ENCODE measurements at places on chromosomes 11 and 22.

GRCh38 chr11:127866109-127866508 lies 721.2 kb downstream of the ETS1 start:
- DNase-seq = no peak

DNA sequence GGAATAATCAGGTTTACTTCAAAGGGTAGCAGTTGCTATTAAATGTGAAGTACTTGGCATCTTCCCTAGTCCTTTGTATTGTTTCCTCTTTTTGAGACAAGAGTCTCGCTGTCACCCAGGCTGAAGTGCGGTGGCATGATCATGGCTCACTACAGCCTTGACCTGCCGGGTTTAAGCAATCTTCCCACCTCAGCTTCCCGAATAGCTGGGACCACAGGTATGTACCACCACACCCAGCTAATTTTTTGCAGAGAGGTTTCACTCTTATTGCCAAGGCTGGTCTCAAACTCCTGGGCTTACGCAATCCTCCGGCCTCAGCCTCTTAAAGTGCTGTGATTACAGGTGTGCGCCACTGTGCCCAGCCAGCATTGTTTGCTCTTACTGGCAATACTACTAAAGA lies 36.2 kb upstream of the RAPSN start:
- no peak for DNase-seq

DNA sequence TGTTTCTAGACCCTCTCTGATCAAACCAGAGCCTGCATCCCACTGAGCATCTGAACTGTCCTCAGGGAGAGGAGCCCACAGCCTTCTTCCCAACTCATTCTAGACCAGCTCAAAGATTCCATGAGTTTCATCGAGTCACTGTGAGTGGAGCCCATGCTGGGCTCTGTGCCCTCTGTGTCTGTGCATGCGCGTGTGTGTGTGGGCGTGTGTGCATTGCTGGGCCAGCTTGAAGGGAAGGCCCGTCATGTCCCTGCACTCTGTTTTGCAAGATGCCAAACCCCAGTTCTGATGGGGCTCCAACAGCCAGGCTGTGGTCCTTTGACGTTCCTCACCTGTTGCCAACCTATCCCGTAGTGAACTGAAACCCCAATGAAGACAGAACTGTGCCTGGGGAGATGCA lies 7.1 kb downstream of the MPEG1 start:
- no peak for DNase-seq

DNA sequence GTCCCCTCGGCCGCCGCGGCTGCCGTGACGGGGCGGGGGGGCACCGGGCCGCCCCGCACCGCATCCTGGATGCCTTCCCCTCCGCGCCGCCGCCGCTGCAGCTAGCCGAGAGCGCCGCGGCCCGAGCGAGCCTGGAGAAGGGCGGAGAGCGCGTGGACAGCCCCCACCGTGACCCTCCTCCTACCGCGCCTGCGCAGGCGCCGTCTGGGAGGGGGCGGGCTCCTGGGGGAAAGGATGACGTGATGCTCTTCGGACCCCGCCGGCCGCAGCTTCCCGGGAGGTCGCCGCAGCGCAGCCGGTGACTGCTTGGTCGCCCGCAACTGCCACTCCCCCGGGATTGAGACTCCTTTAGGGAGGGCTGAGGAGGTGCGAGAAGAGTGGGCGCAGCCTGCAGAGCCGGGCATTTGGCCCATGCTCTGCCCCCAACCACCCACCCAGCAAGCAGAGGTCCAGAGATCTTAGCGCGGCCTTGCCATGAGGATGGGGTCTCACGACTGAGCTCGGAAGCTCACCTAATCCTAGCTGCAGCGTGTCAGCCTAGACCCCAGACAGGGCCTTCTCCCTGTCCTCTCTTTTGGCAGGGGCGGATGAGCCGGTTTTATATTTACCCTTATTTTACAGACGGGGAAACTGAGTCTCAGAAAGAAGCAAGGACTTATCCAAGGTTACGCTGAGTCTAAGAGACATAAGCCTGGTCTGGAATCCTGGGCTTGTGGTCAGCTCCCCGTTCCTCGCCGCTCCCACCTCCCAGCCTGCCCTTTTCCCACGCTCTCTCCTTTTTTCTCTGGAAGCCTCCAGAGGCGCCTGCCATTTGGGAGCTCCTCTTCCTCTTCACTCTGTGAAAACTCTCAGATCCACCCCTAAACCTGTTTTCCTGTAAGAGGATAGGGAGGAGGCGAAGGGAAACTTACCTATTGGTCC lies at the start of gene DENND5A:
DENND5A (minus strand) TSS at position 140 of the 921 bp plus-strand sequence. CDS start 281 bp downstream, outside the sequence.
- DNase-seq = peak; percentile 39

GRCh38 chr22:37684803-37685615 lies 1.1 kb upstream of the NOL12 start:
- DNase-seq = no peak

DNA sequence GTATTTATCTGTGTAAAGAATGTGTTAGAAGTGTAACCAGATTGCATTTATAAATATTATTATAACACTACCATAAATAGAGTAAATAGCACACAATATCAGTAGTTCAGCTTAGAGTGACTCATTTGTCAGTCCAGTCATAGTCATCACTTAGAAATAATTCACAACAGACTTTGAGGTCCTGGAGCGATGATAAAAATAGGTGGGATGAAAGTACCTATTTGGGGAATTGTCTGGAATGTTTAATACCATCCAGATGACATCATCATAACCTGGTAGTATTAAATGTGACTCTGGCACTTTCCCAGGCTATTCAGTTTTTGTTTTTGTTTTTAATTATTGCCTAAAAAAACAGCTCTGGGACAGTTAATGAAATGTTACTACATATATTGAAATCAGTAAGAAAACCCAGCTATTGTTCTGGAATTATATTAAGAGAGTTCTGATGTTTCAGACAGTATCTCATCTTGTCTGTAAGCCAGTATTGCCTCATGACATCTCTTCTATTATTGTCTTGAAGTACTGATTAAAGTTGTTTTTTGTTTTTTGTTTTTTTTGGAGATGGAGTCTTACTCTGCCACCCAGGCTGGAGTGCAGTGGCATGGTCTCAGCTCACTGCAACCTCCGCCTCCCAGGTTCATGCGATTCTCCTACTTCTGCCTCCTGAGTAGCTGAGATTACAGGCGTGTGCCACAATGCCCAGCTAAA lies 74.8 kb downstream of the SIK2 start:
- DNase-seq = no peak

DNA sequence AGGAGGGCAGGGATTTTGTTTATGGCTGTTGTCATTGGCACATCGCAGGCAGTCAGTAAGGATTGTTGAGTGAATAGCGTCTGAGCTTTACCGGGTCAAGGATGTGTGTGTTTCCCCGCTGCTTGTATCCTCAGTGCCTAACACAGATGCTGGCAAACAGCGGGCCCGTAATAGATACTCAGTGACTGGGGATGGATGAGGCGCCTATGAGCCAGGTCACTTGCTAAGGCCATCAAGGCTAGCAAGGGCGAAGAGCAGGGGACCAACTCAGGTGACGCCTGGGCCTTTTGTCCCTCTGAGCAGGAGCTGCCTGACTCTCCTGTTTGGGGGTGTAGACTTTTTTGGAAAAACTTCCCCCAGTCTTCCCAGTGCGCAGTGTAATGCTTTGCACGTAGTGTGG lies 118.1 kb downstream of the HIPK3 start:
- no peak for DNase-seq

- DNase-seq = no peak
Observed at GRCh38 chr11:27864091-27864491, 163.8 kb upstream of the BDNF start.

- no peak for DNase-seq
Observed at GRCh38 chr11:77197626-77198320, 69.7 kb downstream of the MYO7A start.

DNA sequence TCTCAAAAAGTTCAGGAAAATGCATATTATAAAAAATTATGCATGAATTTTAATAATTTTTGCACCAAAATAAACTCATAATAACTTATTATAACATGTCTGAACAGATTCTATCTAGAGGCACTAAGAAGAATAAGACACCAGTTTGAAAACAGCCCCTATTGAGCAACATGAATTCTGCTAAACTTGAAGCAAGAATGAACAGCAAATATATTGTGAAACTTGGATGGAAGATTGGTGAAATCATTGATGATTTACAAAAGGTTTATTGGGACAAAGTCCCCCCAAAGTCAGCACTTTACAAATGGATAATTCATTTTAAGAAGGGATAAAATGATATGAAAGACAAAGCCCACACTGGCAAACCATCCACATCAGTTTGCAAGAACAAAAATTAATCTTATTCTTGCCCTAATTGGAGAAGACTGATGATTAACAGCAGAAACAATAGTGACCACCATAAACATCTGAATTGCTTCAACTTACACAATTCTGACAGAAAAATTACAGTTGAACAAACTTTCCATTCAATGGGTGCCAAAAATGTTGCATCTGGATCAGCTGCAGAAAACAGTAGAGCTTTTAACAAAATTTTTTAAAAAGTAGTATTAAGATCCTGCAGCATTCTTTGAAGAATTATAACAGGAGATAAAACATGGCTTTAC lies 257.5 kb upstream of the FAT3 start:
- DNase-seq = no peak

DNA sequence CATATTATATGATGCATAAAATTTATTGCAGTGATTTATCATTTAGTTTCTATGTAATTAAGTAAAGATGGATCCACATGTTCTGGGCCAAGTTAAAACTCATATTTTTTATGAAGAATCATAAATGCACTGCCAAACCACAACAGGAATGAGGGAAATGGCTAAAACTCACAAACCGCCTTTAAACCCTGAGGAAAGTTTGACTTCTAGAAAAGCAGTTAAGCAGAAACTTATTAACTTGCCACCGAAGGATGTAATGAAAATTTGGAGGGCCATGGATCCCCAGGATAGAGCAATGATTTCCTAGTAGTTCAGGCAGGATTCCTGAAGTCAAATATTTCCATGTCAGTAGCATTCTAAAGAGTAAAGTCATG lies 218.3 kb upstream of the CTSC start:
- DNase-seq = no peak

GRCh38 chr11:80860632-80861031 lies 1419.8 kb upstream of the TENM4 start:
- DNase-seq = no peak

DNA sequence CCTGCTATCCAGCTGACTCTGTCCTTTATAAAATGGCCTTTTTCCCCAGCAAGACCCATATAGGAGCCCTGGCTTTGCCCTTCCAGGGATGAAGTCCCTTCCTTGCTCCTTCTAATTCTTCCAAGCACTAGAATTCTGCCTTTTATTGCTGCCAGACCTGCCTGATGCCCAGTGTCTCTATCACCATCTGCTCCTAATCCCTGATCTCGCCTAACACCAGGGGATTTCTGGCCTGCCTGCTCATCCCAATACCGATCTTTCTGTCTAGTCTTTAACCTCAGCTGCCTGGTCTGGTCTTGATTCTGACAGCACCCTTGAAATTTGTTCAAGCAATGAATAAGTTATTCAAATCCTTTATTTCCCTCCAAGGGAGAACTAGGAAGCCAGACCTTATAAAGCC lies 150.2 kb downstream of the SPON1 start:
- DNase-seq = no peak
